ENCODE measurements at places on chromosomes 2 and 18.

DNA sequence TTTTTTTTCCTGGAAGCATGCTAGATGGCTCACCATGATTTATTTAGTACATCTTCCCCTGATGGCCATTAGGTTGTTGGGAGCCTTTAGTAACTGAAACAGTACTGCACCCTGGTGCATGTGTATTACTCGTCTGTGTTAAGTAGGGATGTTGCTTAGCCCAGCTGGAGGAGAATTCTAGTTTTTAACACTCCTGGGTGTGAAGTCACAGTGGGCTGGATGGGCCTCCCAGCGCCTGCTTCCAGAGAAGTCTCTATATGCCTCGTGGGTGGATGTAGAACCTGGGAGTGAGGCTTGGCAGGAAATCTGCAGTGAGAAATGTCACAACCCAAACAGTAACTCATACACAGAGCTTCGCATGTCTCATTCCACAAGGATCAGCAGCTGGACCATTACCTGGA is 28.9 kb upstream of the NT5DC4 start:
- no peak overlapping the region for H3K27ac ChIP-seq
- DNase-seq: no peak
- H3K4me1 ChIP-seq: peaks cover 16% of the 10 kb centered on the region
- no peaks in the 10 kb centered on the region for H3K36me3 ChIP-seq
- H3K4me3 ChIP-seq: no peak overlapping the region

- no peak for DNase-seq
- H3K27me3 ChIP-seq: no peaks in the 10 kb centered on the region
- no peak overlapping the region for H3K27ac ChIP-seq
- H3K4me1 ChIP-seq: peaks cover 12% of the 10 kb centered on the region
These were observed 190.1 kb downstream of the EPHA4 start for GRCh38 chr2:221381928-221382488.

DNA sequence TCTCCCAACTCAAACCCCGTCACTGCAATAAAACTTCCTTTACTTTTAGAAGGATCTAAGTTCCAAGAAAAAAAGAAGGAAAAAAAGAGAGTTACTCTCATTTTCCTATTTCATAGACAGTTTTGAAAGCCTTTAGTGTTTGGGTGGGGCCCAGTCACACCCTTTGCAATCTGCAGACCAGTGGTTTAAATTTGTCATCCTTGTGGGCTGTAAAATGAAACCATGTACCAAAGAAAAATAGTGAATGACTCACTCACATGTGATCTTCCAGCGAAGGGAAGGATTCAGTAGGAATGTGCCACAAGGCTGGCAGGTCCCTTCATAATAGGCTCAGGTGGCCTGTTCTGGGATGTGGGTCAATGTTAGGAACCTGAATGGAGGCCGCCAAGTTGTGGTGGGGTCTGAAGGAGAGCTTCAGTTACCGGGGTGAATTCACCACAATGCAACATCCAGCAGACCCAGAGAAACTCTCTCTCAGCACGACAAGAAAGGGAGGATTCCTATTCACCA is 28.3 kb downstream of the ANXA4 start:
- no peak for DNase-seq
- no peak overlapping the region for H3K4me3 ChIP-seq
- peak overlapping the region; percentile 77 for H3K27ac ChIP-seq

GRCh38 chr2:74379851-74380789 is at the start of gene DCTN1:
Gene DCTN1 (minus strand): TSS chr2:74380311. CDS start chr2:74380037, 274 bp downstream.
- H3K27ac ChIP-seq: peak within 1 kb of the TSS; percentile 71
- peak within 1 kb of the TSS; percentile 76 for H3K4me3 ChIP-seq
- H3K4me1 ChIP-seq: peaks cover 45% of the 10 kb centered on the region
- peak; percentile 50 for DNase-seq
- H3K27me3 ChIP-seq: no peaks in the 10 kb centered on the region
- H3K36me3 ChIP-seq: peaks cover 30% of the 10 kb centered on the region

DNA sequence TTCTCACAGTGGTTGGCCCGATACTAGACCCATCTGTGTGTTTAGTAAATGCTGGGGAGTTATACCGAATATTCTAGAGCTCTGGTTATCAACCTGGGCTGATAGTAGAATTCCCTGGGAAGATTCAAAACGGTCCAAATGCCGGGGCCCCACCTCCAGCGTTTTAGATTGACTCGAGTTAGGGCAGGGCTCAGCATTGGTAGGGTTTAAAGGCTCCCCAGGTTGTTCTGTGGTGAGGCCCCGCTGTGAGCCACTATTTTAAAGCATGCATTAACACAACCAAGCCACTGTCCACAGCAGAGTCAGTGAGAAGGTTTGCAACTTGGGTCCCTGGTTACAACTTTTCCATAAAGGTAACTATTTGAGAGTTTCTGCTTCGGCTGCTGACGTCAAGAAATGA is 73.6 kb downstream of the DYSF start:
- H3K27ac ChIP-seq: no peak overlapping the region
- H3K27me3 ChIP-seq: peaks cover 31% of the 10 kb centered on the region
- H3K4me1 ChIP-seq: no peaks in the 10 kb centered on the region
- no peak for DNase-seq

GRCh38 chr18:53152476-53152875 is 812.5 kb downstream of the DCC start:
- DNase-seq: no peak
- H3K27ac ChIP-seq: no peak overlapping the region
- H3K36me3 ChIP-seq: no peaks in the 10 kb centered on the region
- H3K4me1 ChIP-seq: peaks cover 19% of the 10 kb centered on the region
- no peak overlapping the region for H3K4me3 ChIP-seq

GRCh38 chr2:128357506-128358370 is 39.1 kb upstream of the HS6ST1 start:
- H3K27ac ChIP-seq: no peak overlapping the region
- peaks cover 35% of the 10 kb centered on the region for H3K4me1 ChIP-seq
- no peak for DNase-seq
- H3K27me3 ChIP-seq: peaks cover 12% of the 10 kb centered on the region

GRCh38 chr18:80223581-80224148 is 23.6 kb downstream of the PARD6G start:
- peaks cover 24% of the 10 kb centered on the region for H3K4me1 ChIP-seq
- peaks cover 33% of the 10 kb centered on the region for H3K36me3 ChIP-seq
- H3K27ac ChIP-seq: no peak overlapping the region
- H3K27me3 ChIP-seq: no peaks in the 10 kb centered on the region

- H3K27me3 ChIP-seq: no peaks in the 10 kb centered on the region
- no peak overlapping the region for H3K4me3 ChIP-seq
- no peak overlapping the region for H3K27ac ChIP-seq
- DNase-seq: no peak
These were observed 32.9 kb downstream of the CD28 start for GRCh38 chr2:203739351-203739750.

- no peak for DNase-seq
- peaks cover 76% of the 10 kb centered on the region for H3K4me1 ChIP-seq
- no peak overlapping the region for H3K4me3 ChIP-seq
- H3K27me3 ChIP-seq: peaks cover 18% of the 10 kb centered on the region
- H3K27ac ChIP-seq: no peak overlapping the region
- H3K36me3 ChIP-seq: no peaks in the 10 kb centered on the region
These were observed 90.3 kb upstream of the SNTG2 start for GRCh38 chr2:860259-860855.

DNA sequence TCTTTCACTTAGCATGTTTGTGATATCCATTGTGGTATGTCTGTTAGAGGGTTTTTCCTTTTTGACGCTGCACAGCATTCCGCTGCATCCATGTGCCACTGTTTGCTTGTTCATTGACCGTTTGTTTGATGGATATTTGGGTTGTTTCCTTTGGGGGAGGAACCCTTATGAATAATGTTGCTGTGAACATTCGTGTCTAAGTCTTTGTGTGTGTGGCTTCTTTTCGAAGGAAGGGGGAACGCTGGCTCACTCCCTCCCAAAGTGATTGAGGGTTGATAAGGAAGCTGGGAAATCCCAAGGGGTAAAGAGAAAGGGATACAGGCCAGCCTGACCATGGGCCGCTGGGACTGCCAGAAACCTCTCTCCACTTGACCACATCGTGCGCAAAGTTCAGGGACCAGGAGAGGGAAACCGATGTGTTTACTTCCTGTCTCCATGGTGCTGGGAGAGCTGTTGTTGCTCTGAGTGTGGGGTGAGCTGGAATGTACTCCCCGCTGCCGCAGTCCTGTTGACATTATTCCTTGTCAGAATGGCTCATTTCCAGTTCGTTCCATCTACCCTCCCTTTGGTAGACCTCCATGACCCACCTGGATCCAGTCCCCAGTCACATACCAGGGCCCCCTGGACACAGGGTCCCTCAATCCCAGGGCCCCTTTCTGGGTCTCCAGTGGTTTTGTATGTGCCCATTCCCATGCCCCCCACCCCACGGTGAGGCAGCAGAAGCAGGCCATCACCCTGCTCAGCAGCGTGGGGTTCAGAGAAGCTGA is 39.6 kb downstream of the HS1BP3 start:
- no peak overlapping the region for H3K27ac ChIP-seq
- H3K4me3 ChIP-seq: no peak overlapping the region
- H3K27me3 ChIP-seq: no peaks in the 10 kb centered on the region
- no peak for DNase-seq
